ENCODE measurements at places on chromosomes 2 and 18. TPM values are rescaled to one million over a fixed set of nuclear protein-coding genes. Genes with fewer than 3 reads are reported as not detected.

DNA sequence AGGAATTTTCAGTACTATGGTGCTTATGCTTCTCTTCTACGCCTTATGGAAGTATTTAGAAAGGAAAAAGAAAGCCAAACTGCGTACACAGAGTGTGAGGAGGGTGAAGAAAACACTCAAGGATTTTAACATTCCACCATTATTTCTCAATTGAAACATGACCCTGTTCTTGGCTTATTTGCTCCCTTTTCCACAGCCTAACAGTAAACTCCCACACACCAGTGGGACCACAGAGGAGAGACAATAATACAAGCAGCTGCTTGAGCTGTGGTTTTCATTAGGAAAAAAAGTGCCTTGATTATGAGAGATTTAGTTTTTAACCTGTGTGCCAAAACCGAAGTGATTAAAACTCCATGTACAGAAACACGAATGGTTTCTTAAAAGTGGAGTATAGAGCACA, 134.3 kb downstream of the MEP1B start:
- DNase-seq, result peak; percentile 46

ITGA6 gene
- 47.7 TPM for total RNA-seq

SULT1C4 gene
- total RNA-seq, result not detected

PFN4 gene
- total RNA-seq, result not detected

GRCh38 chr2:121118951-121119350, 166.1 kb downstream of the TFCP2L1 start:
- DNase-seq, result no peak

DNA sequence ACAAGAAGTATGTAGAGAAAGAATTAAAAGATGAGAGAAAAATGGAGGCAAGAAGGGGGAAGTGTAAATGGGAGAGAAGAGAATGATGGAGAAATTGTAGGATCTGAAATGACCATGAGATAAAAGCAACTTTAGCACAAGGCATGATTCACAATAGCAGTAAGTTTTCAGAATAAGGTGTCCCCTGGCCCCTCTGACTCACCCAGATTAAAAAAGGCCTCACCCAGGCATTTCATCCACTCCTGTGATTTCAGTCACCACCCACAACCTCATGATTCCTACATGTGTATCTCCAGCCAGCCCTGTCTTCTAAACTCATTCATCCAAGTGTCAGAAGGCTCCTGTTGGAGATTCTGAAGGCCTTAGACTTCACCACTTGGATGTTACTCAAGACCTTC, 56.6 kb downstream of the SP100 start:
- peak; percentile 75 for DNase-seq

GRCh38 chr2:136858656-136859055, 93.3 kb downstream of the THSD7B start:
- no peak for DNase-seq

KLHL41 gene
- total RNA-seq, result 0.11 TPM

DNA sequence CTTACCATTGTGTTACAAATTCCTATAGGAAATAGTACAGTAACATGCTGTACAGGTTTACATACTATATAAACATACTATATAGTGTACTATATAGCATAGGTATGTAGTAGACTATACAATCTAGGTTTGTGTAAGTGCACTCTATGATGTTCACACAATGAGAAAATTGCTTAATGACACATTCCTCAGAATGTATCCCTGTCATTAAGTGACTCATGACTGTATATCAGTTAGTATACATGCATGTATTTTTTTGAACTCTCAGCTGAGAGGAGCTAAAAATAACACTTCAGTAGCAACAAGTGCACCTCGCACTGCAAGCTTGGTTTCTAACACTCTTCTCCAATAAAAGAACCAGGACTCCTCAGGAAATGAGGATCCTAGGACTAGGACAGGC, 19.5 kb upstream of the ASXL3 start:
- DNase-seq, result no peak

DCC gene
- total RNA-seq, result not detected

- DNase-seq, result no peak
Observed at GRCh38 chr2:48207201-48207641, 300.9 kb upstream of the FBXO11 start.

DNA sequence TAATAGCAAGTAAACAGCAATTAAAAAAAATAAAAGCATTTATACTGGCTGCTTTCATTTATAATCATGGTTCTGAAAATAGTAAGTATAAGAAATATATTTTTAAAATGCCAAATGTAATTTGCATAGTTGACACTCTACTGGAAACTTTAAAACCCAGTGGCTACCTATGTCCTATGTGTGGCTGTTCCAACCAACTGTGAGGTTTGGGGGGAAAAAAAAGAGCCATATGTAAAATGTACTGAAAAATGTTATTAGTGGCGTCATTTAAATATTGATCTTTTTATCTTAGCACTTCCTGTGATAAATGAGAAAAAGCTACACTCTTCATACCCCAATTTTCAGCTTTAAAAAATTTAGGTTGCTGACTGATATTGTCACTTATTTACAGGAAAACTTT, 270.7 kb downstream of the TCF4 start:
- no peak for DNase-seq

SEPTIN10 gene
- 152 TPM for total RNA-seq

GRCh38 chr2:237920673-237921072, 46.1 kb upstream of the UBE2F start:
- DNase-seq, result peak; percentile 80

- no peak for DNase-seq
Observed at GRCh38 chr18:3715231-3716080, 265.5 kb downstream of the TGIF1 start.

DNA sequence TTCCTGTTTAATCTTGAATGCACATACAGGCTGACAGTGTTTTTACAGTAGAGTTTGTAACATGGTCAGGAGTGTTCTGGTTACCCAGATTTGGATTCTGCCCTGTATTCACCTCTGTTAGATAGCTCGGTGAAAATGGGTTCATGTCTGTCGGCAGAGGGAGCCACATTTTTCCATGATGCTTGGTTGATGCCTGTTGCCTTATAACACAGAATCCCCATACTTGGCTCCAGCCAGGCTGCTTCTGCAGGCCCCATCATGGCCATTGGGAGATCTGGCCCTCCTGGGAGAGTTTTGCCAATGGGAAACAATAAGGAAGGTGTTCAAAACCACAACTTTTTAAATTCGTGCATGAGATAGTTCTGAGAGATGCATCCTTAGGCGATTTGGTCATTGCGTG, 78.1 kb downstream of the WDSUB1 start:
- no peak for DNase-seq

DNA sequence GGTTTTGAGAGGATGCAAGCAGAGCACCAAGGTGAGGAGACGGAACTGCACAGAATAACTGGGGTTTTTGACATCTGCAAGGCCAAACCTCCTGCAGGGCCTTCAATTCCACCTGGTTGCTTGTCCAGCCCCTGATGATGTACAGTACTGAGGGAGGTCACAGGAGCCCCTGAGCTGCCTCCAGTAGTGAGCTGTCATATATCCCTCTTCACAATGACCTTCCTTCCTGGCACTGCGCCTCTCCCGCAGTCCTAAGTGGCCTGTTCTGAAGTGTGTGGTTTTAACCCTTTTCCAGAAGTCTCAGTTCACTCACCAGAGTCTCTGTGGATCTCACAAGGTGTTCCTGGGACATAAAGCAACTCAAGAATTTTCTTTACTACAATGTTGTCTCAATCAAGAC, 45.3 kb downstream of the LRRTM1 start:
- DNase-seq, result no peak

MDH1B gene
- total RNA-seq, result 0.25 TPM

STRADB gene
- total RNA-seq, result 31.2 TPM

DNA sequence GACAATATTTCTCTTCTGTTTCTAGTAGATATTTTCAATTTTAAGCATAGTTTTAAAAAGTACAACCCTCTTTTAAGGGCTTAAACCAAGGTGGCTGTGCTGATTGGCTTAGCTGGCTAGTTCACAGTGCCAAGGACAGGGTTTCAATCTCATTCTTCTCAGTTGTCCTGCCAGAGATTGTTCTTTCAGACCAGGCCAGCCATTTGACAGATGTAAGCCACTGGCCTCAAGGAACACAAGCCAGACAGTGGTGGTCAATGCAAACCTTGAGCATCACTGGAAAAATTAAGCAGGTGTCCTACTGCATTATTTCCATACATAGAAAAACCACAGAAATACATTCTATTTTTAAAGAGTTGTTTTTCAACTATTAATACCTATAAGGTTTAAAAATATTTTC, 5.9 kb downstream of the RNF103 start:
- no peak for DNase-seq

LRRTM1 gene
- total RNA-seq, result not detected

- DNase-seq, result peak; percentile 96
Observed at GRCh38 chr2:223760838-223761502, 76.4 kb downstream of the AP1S3 start.

TSHZ1 gene
- total RNA-seq, result 4.4 TPM

- peak; percentile 6 for DNase-seq
Observed at GRCh38 chr2:130183512-130184373, 1.7 kb downstream of the MZT2B start.

GRCh38 chr18:64365106-64365505, 216.2 kb upstream of the LINC00305 start:
- DNase-seq, result no peak

GRCh38 chr2:214139630-214140284, 271.1 kb upstream of the VWC2L start:
- no peak for DNase-seq

DNA sequence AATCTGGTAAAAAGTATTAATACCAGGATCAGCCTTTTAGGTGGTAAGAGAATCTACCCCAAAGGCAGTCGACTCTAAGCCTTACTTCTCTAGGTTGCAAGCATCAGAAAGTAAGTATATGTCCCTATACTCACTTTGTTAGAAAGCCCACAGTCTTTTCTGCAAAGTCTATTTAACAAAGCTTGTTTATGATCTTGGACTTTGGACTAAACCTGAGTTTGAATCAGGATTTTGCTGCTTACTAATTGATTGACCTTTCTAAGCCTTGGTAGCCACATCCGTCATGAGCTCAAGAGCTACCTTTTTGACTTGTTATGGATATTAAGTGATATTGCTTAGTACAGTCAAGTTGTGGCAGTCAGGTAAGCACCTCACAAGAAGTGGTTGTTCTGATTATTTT, 18.4 kb downstream of the FMNL2 start:
- DNase-seq, result no peak

ABCG8 gene
- total RNA-seq, result not detected

DNA sequence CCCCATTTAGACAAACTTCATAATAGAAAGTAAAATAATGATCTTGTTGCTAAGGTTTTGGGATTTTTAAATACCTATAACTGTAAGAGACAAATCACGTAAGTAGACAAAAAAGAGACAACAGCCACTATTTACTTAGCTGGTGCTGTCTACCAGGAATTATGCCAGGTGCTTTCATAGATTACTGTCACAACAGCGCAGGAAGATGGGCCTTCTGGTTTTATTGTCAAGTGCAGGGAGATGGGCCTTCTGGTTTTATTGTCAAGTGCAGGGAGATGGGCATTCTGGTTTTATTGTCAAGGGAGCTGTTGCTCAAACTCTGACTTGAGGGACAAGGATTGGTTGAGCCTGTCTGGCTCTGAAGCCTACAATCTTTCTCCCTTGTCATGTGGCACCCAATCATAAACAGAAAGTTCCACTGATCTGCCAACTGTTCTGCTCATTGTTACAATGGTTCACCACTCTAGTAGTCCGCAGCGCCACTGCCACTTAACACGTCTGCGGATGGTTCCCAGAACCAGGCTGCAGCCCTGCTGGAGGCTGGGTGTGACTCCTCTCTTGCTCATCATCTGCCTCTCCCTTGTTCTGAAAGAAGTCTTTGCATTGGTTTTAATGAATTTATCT, 95.0 kb downstream of the RNF144A start:
- DNase-seq, result peak; percentile 95

GRCh38 chr2:46487667-46488335, 8.4 kb downstream of the TMEM247 start:
- DNase-seq, result peak; percentile 88

DNA sequence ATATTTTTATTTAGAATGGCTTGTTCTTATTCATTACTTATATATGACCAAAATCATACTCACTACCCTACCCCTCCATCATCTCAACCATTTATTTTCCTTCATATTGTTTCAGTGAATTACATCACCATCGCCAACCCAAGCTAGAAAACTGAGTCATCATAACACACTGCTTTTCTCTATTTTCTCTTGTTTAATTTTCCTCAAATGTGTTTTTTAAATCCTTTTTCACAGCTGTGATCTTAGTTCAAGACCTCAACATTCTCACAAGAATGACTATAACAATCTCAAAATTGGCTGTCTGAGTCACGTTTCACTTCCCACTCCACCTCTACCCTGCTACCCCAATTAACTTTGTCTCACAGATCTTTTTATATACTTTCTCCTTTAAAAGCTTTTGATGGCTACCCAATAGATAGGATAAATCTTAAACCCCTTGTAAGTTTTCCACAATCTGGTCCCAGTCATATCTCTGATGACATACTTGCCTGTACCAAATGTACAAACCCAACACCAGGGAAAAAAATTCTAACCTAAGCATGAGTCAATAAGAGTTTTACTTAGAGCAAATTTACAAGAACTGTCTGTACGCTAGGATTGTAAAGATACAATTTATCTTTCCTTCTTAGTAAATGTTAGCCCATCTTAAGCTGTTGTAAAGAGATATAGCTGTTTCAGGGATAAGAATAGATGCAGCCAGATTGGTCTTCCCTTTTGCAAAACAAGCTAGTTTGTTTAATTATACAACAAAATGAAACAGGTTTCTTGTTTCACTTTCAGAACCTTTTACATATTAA, 635.1 kb upstream of the SLC39A10 start:
- DNase-seq, result peak; percentile 1

DNA sequence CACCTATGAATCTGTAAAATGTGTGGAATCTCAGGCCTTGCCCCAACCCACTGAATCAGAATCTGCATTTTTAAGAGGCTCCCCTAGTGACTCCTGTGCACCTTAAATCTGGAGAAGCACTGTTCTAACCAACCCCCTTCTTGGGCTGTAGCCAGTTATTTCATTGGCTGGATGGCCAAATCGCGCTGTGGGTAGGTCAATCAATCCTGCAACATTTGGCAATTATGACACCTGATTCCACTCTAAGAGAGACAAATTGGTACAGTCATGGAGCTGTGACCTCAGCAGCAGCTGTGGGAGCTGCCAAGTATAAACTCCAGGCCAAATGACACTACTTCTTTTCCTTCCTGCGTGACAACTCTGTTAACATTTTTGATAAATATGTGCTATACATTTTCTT, 208.7 kb downstream of the CLIP4 start:
- DNase-seq, result peak; percentile 65

GRCh38 chr2:39781697-39782096, 2.6 kb upstream of the THUMPD2 start:
- no peak for DNase-seq

DPY30 gene
- total RNA-seq, result 57.8 TPM

KIF5C gene
- 0.13 TPM for total RNA-seq

DNA sequence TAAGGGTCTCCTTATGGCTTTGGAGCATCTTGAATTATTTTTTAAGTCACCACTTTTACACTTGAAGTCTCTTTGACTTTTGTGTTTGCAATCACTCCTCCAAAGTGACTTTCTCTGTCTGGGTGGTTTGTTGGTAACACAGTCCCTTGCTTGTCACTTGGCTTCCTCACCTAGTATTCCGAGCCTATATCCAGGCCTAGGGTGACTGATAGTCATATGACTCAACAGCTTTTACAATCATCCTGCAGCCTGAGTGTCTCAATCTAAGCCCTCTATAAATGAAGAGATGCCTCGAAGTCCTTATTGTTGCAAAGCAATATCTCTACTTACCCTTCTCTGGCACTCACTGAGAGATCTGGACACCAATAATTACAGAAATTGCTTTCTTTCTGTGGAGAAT, 53.9 kb upstream of the SETBP1 start:
- DNase-seq, result peak; percentile 47
